Kidney glomerular epithelial cell (primary cell): ENCODE measurements at places on chromosomes 6 and 20.

GRCh38 chr20:55095745-55096400 is 620.5 kb downstream of the DOK5 start:
- no peak for DNase-seq

- DNase-seq = no peak
These were observed 12.2 kb downstream of the RAET1G start for GRCh38 chr6:149910721-149911151.

- DNase-seq = no peak
These were observed 20.2 kb upstream of the DLGAP4 start for GRCh38 chr20:36285746-36286447.

DNA sequence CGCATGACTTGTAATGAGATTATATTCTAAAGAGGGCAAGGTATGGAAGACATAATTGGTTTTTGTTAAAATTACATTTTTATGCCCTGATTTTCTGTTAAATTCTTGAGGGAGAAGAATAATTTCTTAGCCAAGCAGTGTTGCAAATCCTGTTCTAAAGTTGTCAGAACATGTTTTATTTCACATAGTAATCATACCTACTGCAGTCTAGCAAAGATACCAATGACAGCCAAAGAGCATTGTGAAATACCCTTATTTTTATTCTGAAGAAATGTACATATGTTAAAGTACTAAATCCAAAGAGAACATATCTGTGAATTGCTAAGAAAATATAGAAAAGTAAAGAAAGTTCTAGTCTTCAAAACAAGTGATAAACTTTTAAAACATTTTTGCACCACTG is 39.6 kb upstream of the SMIM8 start:
- DNase-seq = no peak

DNA sequence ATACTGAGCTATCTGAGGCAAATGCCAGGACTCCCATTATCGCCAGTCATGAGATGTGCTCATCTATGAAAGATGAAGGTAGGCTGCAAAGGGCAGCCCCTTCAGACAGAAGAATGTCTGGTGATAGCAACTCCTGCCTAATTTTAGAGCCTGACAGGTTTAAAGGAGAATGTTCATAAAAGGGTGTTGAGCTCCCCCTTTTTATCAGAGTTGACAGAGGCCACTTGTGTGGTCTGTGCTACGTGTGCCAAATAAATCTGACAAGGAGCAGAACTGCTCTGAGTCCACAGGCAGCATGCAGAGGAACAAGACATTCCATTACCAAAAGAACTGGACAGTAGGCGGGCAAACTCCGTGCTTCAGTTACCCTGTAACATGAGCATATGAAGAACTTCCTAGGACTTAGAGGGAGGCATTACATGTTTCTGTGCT is 101.8 kb downstream of the PREP start:
- DNase-seq = no peak

GRCh38 chr20:12928755-12929401 is 79.9 kb upstream of the SPTLC3 start:
- DNase-seq = peak; percentile 90

- no peak for DNase-seq
These were observed 138.2 kb upstream of the CST7 start for GRCh38 chr20:24810676-24811407.

GRCh38 chr6:55437141-55437540 is 109.9 kb downstream of the GFRAL start:
- DNase-seq = no peak

DNA sequence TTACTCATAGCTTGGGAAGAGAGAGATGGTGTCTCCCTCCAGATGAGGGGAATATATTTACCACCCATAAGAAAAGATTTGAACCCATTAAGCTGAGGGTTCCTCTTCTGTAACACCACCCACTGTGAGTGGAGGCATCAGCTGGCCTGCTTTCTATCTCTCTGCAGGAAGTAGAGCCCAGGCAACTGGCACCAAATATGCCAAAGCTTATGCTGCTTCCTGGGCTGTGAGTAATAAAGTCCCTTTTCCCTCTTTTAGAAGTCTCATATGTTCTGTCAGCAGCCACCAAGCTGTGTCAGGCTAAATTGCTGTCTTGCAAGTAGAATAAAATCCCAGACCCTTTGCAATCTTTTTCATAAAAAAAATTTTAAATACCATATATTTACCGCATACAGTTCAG is 241.4 kb downstream of the LAMA2 start:
- DNase-seq = no peak

DNA sequence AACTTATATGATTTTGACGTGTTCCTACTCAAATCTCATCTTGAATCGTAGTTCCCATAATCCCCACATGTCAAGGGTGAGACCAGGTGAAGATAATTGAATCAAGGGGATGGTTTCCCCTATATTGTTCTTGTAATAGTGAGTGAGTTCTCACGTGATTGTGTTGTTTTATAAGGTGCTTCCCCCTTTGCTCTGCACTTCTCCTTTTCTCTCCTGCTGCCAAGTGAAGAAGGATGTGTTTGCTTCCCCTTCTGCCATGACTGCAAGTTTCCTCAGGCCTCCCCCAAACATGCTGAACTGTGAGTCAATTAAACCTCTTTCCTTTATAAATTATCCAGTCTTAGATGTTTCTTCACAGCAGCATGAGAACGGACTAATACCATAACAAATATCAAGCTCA is 83.2 kb downstream of the MANEA start:
- no peak for DNase-seq

DNA sequence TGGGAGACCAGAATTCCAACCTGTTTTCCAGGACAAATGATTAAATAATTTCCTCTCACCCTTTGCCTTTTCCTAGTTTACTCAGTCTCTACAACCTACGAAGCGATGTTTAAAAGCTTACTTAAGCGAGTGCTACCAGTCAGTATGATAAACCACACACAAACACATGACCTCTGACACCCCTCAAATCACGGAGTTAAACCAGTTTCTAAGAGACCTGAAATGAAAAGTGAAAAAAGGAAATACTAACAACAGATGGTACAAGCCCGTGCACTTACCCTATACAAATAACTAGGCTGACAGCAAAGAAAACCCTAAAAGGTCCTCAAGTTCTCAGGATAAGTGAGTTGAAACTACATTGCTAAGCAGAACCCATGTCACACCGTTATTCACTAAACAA is 7.7 kb downstream of the TNFRSF21 start:
- no peak for DNase-seq

GRCh38 chr6:44462797-44463727 is 75.6 kb downstream of the CDC5L start:
- no peak for DNase-seq

GRCh38 chr6:45044510-45045252 is 283.4 kb upstream of the RUNX2 start:
- peak; percentile 47 for DNase-seq

DNA sequence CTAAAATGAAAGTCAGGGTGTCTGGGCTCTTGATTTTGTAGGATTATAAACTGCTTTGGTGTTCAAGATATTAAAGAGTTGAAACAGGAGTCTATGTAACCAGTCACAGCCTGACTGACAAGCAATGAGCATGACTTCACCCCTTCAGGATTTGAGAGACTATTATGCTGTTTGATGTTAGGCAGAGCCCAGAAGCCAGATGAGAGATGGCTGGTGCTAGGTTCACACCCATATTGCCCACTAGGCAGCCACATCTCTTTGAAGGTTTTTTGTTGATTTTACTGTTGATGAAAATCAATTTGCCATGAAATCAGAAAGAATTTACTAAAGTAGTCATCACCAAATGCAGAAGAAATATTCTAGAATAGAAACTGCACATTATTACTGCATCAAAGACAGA is 243.6 kb downstream of the KHDRBS2 start:
- no peak for DNase-seq

DNA sequence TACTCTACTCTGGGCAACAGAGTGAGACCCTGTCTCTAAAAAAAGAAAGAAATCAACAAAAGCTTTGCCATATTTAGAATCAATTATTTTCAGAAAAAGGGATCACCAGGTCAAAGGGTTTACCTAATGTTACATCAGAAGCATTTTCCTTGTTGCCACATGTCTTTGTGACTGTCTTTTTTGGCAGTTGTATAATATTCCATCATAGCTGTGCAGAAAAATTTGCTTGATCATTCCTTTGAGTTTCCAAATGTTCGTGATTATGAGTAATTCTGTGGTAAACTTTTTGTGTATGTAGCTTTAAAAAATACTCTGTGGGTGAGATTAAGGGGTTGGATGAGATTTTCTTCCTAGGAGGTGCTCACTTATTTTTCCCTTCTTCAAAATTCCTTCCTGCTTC is 26.4 kb downstream of the PNPLA1 start:
- no peak for DNase-seq

- no peak for DNase-seq
These were observed 190.3 kb downstream of the UTRN start for GRCh38 chr6:144475411-144475810.

DNA sequence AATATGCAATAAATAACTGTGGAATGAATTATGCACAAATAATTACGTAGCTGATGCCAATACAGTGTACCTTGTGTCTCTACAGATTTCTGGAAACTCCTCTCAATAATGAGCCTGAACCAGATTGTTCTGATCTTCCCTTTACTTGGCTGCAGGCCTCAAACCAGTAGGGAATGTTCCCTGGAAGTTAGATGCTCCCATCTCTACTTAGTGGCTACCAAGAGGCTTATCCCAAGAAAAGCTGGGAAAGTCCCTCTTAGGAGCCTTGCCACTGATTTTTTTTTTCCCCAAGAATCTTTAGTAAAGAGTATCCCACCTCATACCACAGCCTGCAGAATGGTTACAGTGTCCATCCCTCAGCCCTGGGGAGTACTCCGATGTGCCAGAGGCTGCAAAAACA is 702.1 kb downstream of the RFPL4B start:
- no peak for DNase-seq
